GOT3 (cell line): ENCODE measurements at places on chromosomes 2 and 18.

- no peak for DNase-seq
These were observed 17.2 kb upstream of the RPRM start for GRCh38 chr2:153495725-153496124.

DNA sequence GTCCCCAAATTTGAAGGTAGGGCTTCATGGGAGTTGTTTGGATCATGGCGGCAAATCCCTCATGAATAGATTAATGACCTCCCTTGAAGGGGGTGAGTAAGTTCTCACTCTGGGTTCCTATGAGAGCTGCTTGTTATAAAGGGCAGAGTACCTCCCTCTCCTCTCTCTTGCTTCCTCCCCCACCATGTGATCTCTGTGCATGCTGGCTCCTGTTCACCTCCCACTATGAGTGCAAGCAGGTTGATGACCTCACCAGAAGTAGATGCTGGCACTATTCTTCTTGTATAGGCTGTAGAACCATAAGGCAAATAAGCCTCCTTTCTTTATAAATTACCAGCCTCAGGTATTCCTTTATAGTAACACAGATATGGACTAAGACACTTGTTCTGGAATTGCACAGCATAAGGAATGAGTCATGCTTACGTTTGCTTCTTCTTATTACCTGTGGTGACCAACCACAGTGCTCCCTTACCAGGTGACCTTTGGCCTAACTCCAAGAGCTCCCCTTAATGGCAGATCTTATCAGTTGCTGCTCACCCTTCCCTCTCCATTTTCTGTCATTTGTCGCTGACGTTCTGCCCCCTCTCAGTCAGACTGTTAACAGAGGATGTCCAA lies 559.5 kb upstream of the GCFC2 start:
- no peak for DNase-seq

- no peak for DNase-seq
These were observed 131.4 kb downstream of the ACOXL start for GRCh38 chr2:110863726-110864125.

DNA sequence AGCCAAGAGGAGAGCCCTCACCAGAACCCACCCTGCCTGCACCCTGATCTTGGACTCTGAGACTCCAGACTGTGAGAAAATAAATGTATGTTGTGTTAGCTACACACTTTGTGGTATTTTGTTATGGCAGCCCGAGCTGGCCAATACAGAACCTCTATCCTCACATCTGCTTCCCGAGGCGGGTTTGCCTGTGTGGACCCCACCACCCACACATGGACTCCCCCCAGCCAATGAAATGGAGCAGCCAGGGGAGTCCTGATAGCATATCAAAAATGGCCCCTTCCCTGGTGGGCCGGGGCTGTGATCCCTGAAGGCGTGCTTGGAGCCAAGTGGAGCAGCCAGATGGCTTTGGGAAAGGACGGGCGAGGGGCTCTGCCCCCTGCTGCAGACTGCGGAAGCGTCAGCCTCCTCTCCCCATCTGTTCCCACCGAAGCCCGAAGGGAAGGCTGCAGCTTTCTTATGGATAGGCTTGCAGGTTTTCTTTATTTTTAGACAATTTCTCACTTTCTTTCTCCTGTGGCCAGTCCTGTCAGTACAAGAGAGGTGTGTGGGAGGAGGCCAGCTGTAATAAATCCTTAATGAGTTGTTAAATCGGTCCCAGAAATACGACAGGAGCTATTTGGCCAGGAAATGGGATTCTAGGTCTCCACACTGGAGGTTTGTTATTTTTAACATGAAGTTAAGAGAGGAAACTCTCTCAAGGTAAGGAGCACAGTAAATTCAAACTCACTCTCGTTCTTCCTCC lies 34.4 kb downstream of the TEX51 start:
- DNase-seq = no peak

DNA sequence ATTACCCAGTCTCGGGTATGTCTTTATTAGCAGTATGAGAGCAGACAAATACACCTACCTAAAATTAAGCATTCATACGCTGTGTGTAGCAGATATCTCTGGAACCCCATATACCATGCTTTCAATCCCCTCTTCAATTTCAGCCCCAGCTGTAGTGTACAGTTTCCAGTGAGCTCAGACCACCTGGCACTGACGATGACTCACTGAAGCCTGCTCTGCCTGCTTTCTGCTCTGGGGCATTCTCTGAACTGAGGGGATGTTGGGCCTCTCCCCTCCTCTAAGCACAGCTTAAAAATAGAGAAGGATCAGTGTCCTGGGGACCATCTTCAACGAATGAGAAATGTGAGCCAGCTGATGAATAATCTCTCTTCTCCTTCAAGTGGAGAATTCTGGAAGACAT lies 8.7 kb upstream of the CCL20 start:
- no peak for DNase-seq

GRCh38 chr18:12329125-12329698 lies 21.2 kb downstream of the TUBB6 start:
- no peak for DNase-seq

- DNase-seq = peak; percentile 5
These were observed 1.1 kb upstream of the CDH2 start for GRCh38 chr18:28177828-28178635.

- no peak for DNase-seq
These were observed 313.2 kb downstream of the SATB2 start for GRCh38 chr2:199144546-199144945.

GRCh38 chr2:73116182-73116960 lies 3.6 kb upstream of the RAB11FIP5 start:
- no peak for DNase-seq

DNA sequence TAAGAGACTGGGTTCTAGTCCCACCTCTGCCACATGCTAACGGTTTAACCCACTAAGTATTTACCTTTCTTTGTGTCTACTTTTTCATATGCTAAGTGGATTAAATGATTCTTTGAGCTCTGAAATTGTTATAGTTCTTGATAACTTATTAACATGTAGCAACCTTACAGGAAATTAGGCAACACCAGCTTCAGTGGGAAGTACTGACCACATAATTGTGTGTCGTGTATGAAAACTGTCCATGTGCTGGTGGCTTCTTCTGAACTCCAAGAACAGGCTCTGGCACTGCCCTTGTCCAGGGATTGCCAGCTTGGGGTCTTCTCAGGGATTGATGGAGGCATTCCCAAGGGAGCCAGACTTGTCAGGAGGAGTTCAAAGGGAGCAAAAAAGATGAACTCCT lies 427.7 kb downstream of the TGIF1 start:
- no peak for DNase-seq

GRCh38 chr2:128420776-128421175 lies 102.1 kb upstream of the HS6ST1 start:
- DNase-seq = no peak

DNA sequence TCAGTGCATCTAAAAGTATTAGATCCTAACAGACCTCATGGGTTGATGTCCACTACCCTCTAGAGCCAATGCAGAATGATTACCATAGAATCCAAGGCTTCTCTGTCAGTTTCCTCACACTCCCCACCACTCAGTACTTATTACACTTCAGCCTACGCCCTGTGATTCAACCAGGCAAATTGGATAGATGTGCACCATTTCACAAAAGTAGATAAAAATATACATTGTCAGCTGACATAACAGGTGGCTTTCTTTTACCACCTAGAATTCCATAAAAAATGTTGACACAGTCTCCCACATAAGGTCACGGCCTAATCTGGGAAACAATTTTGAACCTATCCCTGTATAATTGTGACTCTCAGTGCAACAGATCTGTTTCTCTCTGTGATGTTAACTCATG lies 144.9 kb downstream of the CERS6 start:
- DNase-seq = no peak

- no peak for DNase-seq
These were observed 87.2 kb upstream of the SMAD2 start for GRCh38 chr18:48017635-48018034.

DNA sequence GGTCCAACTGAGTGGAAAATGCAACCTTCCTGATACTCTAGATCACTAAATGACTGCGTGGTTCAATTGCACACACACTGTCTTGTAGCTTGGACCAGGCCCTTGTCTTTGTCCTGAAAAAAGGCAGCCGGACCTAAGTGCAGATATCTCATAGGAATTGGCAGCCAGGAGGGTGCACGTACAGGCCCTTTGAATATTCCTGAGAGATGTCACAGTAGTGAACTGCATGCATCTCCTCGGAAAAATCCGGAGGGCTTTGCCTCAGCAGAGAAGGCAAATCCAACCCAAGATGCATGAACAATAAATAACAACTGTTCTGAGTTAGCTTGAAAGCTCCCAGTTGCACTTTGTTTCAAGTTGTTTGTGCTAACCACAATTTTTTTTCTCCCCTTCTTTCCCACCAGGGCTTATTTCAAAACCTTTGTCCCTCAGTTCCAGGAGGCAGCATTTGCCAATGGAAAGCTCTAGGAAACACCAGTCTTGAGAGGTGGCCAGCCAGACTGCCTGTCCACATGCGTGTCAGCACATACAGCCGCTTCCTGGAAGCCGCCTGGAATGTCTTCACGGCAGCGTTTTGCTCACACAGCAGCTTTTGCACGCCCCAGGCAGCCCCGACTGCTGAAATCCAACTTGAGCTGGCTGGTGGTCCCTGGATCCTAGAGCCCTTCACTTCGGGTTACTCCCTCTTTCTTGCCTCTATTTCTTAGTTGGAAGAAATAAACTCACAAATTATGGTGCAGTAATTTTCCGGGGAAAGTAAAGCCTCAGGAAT lies 54.4 kb upstream of the FOSL2 start:
- DNase-seq = no peak

GRCh38 chr18:12102136-12102842 lies 8.6 kb downstream of the ANKRD62 start:
- DNase-seq = no peak

DNA sequence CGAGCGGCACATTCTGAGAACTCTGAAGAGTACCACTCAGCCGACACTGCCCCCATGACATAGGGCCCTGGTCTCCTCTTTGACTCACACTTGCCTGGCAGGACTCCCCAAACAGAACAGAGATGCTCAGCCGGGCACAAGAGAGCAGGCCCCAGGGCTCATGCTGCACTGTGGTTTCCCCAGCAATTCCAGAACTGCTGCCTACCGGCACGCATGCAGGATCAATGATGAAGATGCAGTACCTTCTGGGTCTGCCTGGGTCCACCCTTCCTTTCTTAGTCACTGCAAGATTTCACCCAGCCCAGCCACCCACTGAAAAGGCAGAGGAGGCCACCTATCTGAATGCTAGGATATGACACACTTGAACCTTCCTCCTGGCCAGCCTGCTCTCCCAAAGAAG lies 49.4 kb downstream of the BCL11A start:
- no peak for DNase-seq

DNA sequence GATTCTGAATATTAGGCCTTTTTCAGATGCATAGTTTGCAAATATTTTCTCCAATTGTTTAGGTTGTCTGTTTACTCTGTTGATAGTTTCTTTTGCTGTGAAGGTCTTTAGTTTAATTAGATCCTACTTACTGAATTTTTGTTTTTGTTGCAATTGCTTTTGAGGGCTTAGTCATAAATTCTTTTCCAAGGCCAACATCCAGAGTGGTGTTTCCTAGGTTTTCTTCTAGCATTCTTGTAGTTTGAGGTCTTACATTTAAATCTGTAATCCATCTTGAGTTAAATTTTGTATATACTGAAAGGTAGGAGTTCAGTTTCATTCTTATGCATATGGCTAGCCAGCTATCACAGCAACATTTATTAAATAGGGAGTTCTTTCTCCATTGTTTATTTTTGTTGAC lies 404.8 kb downstream of the LNPK start:
- no peak for DNase-seq
